ENCODE measurements at places on chromosomes 2 and 18.

GRCh38 chr2:218282173-218282991 lies 9.9 kb downstream of the TMBIM1 start:
- no peak for DNase-seq

- peak; percentile 56 for DNase-seq
These were observed 18.6 kb upstream of the MRPL19 start for GRCh38 chr2:75627902-75628504.

DNA sequence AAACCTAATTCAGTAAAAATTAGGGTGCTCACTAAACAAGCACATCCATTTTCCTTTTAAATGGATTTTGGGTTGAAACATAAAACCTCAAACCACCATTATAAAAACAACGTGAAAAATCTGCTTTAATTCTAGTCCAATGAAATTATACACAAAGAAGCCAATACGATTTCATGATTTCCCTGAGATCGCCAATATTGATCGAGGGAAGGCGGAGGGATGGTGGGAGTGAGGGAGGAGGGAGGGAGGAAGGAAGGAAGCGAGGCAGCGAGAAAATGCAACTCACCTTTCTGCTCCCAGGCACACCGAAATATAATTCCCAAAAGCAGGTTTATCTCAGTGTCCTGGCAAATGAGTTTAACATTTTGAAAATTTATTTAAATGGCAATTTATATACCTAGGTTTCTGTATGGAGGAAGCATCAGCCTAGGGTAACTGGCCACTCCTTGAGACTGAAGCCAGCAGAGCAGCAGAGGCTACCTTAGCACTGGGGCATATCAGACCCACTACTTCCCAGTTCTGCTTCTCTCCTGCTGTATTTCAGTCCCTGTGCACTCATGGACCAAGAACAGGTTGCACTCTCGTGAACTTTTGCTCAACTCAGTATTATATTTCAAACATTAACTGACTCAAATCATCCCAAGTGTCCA lies 2.3 kb upstream of the ONECUT2 start:
- no peak for DNase-seq

DNA sequence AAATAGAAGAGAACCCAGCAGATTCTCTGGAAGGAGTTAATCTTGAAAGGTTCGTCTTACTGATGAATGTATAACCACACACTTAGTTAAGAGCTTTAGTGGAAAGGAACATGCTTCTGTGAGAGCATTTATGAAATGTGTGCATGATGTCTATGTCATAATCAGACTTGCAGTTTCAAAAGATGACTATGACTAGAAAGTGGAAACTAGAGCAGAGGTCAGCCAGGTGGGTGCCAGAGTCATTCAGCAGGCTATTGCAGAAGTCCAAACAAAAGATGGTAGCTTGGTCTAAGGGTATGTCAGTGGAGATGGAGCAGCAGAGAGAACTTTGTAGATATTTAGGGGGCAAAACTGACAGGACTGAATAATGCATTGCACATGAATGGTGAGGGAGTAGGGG lies 825.8 kb downstream of the DCC start:
- DNase-seq: no peak

DNA sequence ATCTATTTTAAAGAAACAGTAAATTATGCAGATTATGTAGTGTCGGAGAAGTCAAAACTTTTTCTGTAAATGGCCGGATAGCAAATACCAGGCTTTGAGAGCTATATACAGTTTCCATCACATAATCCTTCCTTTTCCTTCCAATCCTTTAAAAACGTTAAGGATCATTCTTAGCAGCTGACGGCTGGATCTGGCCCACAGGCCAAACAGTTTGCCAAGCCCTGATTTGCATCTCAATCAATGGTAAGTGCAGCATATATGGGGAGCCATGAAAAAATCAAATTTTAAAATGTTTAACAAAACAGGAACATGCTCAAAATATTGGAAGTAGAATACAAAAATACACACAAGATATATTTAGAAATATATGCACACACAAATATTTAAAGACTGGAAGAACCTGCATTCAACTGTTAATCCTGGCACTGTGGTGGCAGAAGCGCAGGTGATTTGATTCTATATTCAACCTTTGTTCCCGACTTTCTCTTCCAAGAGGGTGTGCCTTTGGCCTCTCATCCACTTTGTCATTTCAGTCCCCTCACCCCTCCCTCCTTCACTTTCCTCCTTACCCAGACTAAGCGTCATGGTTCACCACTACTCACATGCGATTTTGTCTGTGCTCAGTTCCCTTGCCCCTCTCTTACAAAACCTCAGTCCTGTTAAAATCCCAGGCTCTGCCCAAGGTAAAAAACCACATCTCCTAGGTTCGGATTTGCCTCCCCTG lies 27.3 kb downstream of the NDUFA10 start:
- DNase-seq: no peak
